ENCODE measurements at places on chromosomes 7 and 10. TPM values are rescaled to one million over a fixed set of nuclear protein-coding genes. Genes with fewer than 3 reads are reported as not detected.

DNA sequence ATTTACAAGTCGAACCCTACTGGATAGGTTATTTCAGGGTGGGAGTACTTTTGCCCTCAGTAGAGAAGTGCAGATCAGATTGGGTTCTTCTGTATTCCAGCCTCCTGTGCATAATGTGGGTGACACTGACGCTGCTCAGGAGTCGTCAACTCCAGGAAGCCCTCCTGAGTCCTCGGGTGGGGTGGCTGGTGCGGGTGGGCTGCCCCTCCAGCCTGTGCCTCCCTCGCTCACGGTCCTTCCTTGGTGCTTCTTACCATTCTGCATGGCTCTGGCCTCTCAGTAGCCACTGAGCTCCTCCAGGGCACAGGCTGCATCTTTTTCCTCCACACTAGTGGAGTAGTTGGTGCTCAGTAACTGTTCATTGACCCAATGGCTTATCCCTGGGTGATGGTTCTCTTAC, 4.3 kb downstream of the CDH23 start:
- no peak for DNase-seq

GRCh38 chr10:19638182-19638895, 177.9 kb upstream of the PLXDC2 start:
- no peak for DNase-seq

DNA sequence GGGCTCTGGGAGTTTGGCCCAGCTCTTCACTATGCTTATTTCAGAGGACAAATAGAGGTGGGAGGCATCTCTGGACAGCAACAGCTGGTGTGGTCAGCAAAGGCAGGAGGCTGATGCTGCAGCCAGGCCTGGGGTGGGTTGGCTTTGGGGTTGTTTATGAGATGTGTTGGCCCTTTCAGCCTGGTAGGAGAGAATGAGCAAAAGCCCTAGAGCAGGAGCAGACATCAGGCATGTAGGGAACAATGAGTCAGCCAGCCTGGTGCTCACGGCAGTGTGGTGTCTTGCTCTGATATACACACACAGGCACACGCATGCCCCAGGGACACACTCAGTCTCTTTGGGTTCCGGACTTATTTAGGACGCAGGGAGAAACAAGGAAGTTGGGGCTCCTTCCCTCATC, 157.1 kb downstream of the PRKCQ start:
- DNase-seq, result no peak

- no peak for DNase-seq
Measured at GRCh38 chr10:58264780-58265179, 2.9 kb downstream of the IPMK start.

Gene CUBN
- 0.10 TPM for total RNA-seq

Gene HHEX
- 7.2 TPM for total RNA-seq

Gene MYH16
- not detected for total RNA-seq
